ENCODE measurements at places on chromosomes 2 and 18.

DNA sequence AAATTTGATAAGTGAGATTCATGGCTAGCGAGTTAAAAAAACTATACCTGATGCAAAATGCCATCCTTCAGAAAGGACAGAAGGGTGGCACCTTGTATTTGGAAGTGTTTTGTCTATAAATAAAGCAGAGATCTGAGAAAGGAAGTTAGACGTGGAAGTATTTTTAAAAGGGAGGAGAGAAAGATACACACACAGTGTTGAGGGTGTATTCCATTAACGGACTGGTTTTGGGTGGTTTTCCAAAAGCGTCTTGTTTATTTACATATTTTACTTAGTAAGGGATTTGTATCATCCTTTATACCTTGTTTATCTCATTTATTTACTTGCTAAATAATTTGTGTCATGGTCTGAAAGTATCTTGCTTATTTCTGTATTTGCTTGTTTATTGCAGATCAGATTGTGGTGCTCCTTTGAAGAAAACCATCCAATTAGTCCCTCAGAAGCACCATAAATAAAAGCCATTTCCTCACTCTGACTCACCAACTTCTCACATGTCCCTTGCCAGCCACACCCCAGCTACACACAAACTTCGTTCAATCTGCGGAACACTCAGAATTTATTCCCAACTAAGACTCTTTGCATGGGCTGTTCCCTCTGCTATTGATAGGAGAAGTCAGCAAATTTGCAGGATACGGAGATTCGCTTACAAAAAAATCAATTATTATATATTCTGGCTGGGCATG is 90.8 kb downstream of the FAM124B start:
- DNase-seq = no peak

GRCh38 chr2:219467736-219468075 is 31.0 kb upstream of the GMPPA start:
- DNase-seq = no peak

GRCh38 chr2:233141901-233142300 is 81.8 kb downstream of the INPP5D start:
- DNase-seq = no peak

- DNase-seq = no peak
Observed at GRCh38 chr2:68767996-68768395, 33.4 kb downstream of the ARHGAP25 start.

GRCh38 chr2:1940679-1941078 is 196.4 kb upstream of the PXDN start:
- DNase-seq = no peak

- DNase-seq = no peak
Observed at GRCh38 chr2:192030289-192030688, 164.4 kb downstream of the TMEFF2 start.

DNA sequence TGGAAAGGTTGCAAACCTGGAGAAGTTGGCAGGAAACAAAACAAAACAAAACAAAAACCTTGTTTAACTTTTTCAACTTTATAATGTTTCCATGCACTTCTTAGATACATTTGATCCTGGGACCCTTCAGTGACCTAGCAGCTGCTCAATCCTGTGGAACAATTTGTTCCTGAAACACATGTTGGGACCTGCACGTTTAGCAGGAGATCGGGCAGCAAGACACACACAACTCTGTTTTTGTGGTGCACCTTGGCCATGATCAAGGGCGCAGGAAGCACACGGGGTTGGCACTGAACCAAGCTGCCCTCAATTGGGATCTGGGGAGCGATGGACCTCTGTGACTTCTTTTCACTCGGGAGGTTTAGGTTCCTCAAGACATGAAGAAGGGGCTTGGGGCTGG is 268.7 kb downstream of the LOXHD1 start:
- DNase-seq = no peak

- no peak for DNase-seq
Observed at GRCh38 chr2:132863961-132864360, 194.0 kb upstream of the LYPD1 start.

DNA sequence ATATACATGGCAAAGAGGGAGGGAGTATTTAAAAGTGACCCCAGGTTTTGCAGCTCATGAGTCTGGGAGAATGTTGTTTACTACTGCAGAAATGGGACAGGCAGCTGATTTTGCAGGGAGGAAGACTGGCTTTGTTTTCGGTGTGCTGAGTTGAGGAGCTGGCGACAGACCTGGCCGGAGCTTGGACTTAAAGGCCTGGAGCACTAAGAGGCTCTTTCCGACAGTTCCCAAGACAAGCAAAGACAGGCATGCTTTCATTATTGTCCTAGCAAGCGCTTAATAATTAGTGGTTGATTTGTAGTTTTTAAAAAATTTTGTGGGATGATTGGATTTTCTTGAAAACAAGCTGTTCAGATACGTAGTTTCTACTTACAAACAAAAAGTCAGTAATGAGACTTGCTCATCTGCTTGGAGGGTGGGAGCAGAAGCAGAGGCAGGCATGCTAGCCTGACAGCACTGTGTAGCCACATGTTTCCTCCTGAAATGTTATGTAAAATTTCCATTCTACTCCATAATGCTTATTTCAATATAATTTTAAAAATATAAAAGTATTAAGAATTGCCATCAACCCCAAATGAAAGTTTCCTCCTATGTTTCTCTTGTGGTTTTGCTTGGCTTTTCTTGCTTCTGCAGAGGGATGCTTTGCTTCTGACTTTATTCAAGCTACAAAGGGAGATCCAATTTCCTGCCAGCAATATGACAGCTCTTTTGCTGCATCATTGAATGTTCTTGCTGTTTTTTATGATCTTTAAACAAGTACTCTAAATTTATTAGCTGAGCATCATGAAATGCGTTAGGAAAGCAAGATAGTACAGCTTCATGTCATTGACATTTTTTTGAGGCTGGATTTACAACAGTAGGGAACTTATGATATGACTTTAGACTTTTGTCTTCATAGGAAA is 75.8 kb downstream of the PHLPP1 start:
- DNase-seq = no peak

GRCh38 chr18:78728784-78729467 is 250.7 kb upstream of the SALL3 start:
- DNase-seq = no peak

DNA sequence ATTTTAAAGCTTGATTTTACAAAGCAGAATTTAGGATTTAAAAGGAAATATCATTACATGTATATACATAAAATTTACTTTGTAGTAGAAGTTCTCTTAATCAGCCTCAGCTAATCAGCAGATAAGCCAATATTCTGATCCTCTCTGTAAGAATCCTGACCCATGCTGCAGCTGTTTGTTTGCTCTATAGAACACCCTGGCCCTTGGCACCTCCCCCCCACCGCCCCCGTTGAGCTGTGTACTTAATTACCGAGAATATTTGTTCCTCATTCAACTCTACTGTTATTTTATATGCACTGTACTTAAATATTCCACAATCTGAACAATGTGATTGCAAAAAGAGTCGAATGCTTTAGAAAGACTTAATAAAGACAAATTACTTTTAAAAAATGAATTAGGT is 98.0 kb downstream of the EVA1A start:
- DNase-seq = no peak

DNA sequence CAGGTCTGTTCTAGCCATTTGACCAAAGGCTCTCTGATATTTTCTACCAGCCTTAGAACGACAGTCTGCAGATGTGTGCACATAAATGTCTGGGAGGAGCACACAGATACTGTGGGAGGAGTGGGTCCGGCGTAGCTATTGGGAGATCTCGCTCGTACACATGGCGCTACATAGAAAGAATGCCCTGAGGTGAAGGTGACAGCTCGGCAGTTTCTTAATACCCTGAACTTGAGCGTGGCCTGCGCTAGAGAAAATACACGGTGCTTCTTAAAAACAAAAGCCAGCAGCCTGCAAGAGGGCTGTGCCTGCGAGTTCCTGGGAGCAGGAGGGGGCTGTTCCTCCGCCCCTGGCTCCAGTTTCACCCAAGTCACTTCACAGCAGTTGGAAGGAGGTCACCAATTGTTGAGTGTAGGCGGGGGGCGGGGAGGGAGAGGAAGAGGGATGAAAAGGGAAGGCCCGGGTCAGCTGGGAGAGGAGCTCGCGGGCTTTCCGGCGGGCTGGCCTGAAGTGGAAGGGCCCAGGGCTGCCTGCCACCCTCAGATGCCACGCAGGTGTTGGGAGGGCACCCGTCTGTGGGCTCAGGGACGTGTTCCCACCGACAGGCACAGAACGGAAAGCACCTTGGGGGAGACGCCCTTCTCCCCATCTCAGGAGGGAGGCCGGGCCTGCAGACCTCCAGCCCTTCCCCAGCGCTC is 124.7 kb upstream of the ZNF516 start:
- no peak for DNase-seq

- no peak for DNase-seq
Observed at GRCh38 chr2:45483997-45484396, 127.1 kb downstream of the SRBD1 start.

DNA sequence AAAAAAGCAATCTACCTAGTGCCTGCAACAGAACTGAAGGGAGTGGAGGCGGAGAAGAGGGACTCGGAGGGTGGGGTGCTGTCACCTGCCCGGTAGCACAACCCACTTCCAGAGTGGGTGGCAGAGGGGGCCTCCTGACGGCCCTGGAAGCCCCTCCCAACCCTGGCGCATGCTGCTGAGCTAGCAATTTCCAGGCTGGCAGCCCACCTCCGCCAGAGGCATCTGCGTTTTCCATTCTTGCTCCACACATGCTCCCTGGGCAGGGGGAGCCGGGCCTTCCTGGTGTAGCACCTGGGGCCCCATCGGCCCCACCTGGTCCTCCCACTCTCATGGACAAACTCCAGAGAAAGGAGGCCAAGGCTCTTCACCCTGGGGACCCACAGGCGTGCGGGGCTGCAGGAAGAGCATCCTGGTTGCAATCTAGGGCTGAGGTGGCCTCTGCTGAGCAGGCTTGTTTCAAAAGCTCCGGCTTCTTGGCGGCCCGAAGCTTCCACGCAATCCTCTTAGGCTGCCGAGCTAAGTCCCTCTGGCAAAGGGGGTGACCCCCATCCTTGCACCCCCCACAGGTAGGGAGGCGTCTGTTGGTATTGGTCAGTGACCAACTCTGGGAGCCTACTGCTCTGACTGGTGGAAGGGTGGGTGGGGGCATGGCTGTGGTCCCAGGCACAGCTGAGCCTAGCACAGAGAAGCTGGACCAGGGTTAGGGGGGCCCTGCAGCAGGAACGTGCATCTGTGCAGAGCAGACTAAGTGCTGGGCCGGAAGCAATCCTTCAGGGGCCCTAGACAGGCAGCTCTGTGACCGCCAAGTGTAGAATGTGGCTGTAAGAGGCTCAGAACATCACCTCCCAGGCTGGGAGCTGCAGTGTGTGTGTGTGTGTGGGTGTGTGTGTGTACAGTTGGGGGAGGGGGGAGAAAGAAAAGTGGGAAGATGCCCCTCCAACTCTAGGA is 2.6 kb downstream of the HS6ST1 start:
- peak; percentile 76 for DNase-seq

DNA sequence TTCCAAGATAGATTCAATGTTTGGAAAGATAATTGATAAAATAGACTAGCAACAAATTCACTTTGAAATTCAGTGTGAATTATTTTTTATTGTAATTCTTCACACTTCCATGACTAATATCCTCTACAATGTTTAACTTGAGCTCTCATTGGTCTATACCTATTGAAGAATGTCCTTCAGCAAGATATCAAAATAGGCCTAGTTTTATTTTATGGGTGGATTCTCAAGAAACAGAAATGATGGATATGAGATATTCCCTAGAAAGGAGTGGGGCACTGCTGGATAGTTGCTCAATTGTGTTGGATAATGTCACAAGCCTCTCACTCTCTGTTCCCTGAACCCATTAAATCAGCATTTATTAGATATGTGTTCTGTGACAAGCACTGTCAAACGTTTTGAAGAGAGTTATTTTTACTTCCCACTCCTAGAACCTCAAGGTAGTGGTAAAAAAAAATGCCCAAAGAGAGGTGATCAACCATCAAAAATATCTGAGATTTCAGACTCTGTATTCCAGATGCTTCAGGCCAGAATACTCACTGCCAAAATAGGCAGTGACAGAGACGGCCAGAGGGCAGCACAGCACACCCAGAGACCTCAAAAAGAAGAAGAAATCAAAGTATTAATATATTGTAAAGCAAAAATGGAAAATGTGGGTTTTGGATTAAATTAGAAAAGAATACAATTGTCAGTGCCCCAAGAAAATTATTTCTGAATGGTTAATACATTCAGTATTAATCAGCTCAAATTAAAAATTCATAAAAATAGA is 87.5 kb downstream of the TRIB2 start:
- DNase-seq = no peak

DNA sequence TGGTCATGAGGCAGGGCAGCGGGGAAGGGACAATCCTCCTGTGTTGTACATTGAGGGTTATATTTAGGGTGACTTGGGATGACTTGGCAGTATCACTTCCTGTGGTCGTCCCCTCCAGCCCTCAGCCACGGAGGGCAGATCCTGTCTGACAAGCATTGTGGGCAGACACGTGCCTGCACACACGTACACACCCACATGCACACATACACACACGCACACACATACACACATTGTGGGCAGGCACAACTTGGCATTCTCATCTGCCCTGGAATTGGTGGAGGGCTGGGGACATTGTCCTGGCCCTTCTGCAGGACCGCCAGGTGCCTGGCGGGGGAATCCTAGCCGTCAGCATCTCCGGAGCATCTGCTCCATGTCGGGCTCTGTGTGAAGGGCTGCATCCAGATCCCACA is 47.6 kb downstream of the ODC1 start:
- DNase-seq = no peak

All from chondrocyte (in vitro differentiated cells).